ENCODE measurements at places on chromosomes 12 and 14.

GRCh38 chr12:21308785-21309184, 25.9 kb downstream of the SLCO1A2 start:
- no peak for DNase-seq

GRCh38 chr12:4286771-4287317, 13.3 kb downstream of the CCND2 start:
- no peak for DNase-seq

- DNase-seq: no peak
These were observed 25.3 kb downstream of the DDHD1 start for GRCh38 chr14:53127832-53128231.

- DNase-seq: no peak
These were observed 88.5 kb downstream of the LGMN start for GRCh38 chr14:92659765-92660561.

DNA sequence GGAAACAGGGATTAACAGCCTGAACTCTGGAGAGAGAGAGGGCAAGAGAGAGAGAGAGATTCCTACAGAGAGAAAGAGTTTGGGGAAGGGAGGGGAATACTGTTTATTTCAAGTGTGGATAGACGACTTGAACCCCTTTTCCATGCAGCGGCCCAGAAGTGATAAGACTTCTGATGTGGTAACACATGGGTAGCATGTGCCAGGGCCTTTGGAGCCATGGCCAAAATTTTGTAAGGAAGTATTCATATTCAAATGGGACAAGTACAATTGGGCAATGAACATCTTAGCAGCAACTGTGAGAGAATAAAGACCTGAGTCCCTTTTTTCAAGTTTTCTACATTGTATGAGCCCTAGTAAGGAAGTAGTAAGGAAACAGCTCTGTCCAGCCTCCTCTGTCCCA, 42.4 kb upstream of the CCDC196 start:
- no peak for DNase-seq

- DNase-seq: no peak
These were observed 41.8 kb upstream of the FRMD6 start for GRCh38 chr14:51609955-51610283.

- DNase-seq: no peak
These were observed 45.8 kb upstream of the ATP23 start for GRCh38 chr12:57895389-57896114.

- no peak for DNase-seq
These were observed 24.2 kb downstream of the TRAFD1 start for GRCh38 chr12:112149596-112149995.

- peak; percentile 20 for DNase-seq
These were observed 26.9 kb upstream of the LGALS3 start for GRCh38 chr14:55102141-55102621.

All from stimulated activated CD4-positive, alpha-beta T cell treated with anti-CD3 and anti-CD28 coated beads, Interleukin-2, amount 100 ng/mL, for 24 hours (primary cell).